ENCODE measurements at places on chromosomes 11 and 22.

DNA sequence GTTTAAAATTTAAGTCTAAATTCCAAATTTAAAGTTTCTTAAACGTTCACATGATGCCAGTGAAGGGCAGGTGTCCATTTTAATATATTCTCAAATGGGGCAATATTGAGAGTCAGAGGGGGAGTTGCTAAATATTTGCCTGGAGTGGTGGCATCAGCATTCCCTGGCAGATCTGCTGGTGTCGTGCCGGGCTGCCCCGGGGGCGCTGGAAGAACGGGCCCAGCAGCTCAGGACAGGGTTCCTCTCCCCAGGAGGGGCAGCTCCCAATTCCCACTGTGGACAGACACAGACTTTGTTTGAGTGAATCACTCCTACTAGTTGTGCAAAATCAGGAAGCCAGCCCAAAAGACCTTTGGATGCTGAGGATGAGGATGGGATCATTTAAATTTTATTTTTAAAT, 468.7 kb upstream of the B3GAT1 start:
- no peaks in the 10 kb centered on the region for H3K36me3 ChIP-seq
- H3K27ac ChIP-seq: no peak overlapping the region
- no peak for DNase-seq
- H3K4me1 ChIP-seq: no peaks in the 10 kb centered on the region

GRCh38 chr22:47748271-47748670, 985.8 kb downstream of the TBC1D22A start:
- no peaks in the 10 kb centered on the region for H3K36me3 ChIP-seq
- no peaks in the 10 kb centered on the region for H3K4me1 ChIP-seq
- no peak for DNase-seq

- H3K4me1 ChIP-seq: no peaks in the 10 kb centered on the region
- H3K36me3 ChIP-seq: no peaks in the 10 kb centered on the region
- no peak overlapping the region for H3K27ac ChIP-seq
- H3K27me3 ChIP-seq: no peaks in the 10 kb centered on the region
- H3K4me3 ChIP-seq: no peak overlapping the region
- no peak for DNase-seq
Observed at GRCh38 chr22:49586244-49586748, 241.4 kb downstream of the BRD1 start.

DNA sequence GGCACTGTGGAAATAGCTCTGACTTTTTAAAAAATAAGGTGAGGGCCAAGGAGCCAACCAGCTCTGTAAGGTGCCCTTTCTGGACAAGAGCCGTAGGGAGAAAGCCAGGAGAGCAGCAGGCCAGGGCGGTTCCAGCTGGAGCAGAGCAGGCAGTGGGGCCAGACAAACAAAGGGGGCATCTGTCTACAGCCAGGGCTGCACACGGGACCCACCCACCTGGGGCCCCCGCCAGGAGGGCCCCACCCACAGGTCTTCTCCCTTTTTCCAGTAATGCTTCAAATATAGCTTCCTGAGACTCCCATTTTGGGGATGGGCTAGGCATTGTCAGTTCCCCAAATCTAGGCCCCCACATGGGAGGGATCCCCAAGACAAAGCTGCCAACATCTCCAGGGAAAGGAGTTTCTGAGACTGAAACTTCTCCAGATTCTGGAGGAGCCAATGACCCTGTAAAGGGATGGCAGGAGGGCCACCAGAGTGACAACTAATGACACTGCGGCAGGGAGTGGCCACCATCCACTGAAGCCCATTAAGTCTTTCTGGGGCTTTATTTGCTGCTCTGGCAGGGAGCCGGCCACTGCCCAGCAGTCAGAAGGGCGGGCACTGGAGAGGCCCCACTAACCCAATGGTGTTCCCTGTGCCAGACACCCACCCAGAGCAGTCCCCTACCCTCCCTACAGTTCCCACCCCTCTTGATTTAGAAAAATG, 1.9 kb downstream of the ZFTA start:
- no peaks in the 10 kb centered on the region for H3K36me3 ChIP-seq
- peaks cover 12% of the 10 kb centered on the region for H3K27me3 ChIP-seq
- no peak for DNase-seq

GRCh38 chr11:65862941-65863888, 3.0 kb downstream of the MUS81 start:
- H3K27me3 ChIP-seq: no peaks in the 10 kb centered on the region
- no peak overlapping the region for H3K4me3 ChIP-seq
- H3K4me1 ChIP-seq: peaks cover 29% of the 10 kb centered on the region

- no peaks in the 10 kb centered on the region for H3K36me3 ChIP-seq
- DNase-seq: no peak
- H3K27me3 ChIP-seq: no peaks in the 10 kb centered on the region
Observed at GRCh38 chr11:101528541-101528940, 55.3 kb downstream of the TRPC6 start.

GRCh38 chr11:20669820-20670684, 666 bp downstream of the NELL1 start:
- no peak overlapping the region for H3K27ac ChIP-seq
- H3K4me1 ChIP-seq: peaks cover 5% of the 10 kb centered on the region
- no peak for DNase-seq

GRCh38 chr11:13949876-13950275, 12.6 kb upstream of the SPON1 start:
- no peaks in the 10 kb centered on the region for H3K36me3 ChIP-seq
- peaks cover 2% of the 10 kb centered on the region for H3K27me3 ChIP-seq
- no peak for DNase-seq
- no peaks in the 10 kb centered on the region for H3K4me1 ChIP-seq
- H3K27ac ChIP-seq: no peak overlapping the region

DNA sequence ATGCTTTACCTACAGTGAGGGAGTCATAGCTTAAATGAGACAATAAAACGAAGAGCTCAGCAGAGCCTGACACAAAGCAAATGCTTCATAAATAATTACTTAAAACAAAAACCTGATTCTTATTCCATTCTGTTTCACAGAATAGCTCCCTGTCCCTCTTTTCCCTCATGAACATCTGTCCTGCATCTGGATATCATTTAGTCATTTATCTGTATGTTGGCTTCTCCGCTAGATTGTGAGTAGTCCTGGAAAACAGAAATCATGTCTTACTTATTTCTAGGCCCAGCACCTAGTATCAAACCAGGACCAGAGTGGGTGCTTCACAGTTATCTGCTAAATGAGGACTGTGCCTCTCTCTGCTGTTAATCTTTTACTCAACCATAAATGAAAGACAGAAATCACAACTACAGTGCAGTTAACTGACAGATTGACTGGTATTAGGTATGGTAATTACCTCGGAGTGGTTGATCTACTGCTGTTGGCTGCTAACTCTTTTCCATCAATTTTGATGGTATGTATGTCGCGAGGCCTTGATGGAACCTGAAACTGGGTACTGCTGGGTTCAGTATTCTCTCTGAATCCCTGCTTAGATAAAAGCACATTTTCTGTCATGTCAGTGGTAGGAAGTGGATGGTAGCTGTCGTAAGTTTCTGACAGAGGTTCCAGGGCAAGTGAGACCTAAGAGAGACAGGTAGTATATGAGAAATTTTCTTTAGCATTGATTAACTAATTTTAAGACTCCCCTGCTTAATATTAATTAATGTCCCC, 31.5 kb downstream of the C2CD3 start:
- no peak overlapping the region for H3K27ac ChIP-seq
- H3K27me3 ChIP-seq: no peaks in the 10 kb centered on the region
- no peaks in the 10 kb centered on the region for H3K4me1 ChIP-seq
- DNase-seq: no peak

GRCh38 chr11:11471201-11471600, 118.2 kb upstream of the CSNK2A3 start:
- H3K36me3 ChIP-seq: no peaks in the 10 kb centered on the region
- no peaks in the 10 kb centered on the region for H3K4me1 ChIP-seq
- no peak for DNase-seq
- no peak overlapping the region for H3K27ac ChIP-seq

DNA sequence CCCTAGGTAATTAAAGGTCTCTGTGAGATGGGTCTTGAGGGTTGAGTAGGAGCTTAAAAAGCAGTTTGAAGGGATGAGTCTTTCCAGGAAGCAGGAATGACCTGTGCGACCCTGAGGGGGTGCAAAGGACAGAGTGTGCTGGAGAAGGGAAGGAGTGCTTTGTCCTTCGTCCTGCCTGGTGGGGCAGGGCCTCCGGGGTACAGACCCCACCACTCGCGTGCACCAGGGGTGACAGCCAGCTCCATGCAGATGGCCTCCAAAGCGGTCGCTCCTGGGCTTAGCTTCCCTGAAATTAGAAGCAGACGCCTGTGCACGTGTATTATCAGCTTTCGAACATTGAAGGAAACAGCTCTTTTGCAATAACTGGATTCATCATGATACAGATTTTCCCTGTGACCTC, 959.8 kb downstream of the BRD1 start:
- no peaks in the 10 kb centered on the region for H3K4me1 ChIP-seq
- no peaks in the 10 kb centered on the region for H3K36me3 ChIP-seq
- no peak overlapping the region for H3K4me3 ChIP-seq
- H3K27ac ChIP-seq: no peak overlapping the region
- DNase-seq: no peak

DNA sequence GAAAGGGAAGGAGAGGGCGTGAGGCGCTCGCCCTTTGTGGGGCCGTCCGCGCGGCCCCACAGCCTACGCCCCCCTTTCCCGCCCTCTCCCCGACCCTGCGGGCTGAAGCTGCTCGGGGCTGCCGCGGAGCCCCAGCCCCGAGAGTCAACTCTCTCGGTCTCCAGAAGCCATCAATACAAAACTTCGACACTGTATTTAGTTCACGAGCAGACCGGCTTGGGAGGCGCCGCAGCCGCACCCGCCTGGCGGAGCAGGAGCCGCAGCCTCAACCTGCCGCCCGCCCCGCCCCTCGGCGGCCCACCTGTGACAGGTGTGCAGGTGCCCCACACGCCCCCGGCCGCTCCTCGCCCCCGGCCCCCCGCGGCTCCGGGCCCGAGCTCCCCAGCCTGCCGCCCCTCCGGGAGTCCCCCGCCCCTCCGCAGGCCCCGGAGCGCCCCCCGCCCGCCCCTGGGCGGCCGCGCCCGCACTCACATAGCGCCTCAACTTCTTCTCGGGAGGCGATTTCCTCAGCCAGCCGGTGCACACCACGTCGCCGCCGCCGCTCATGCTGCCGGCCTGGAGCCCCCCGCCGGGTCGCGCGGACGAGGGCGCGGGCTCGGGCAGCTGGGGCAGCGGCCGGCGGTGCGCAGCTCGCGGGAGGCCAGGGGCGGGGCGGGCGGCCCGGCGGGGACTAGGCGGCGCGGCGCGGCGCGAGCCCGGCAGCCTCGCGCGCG, at the start of gene GAB2:
Gene GAB2, minus strand, starts transcription at position 646 of the 713 bp plus-strand sequence. Its CDS starts 100 bp downstream, at position 546.
- H3K27me3 ChIP-seq: no peaks in the 10 kb centered on the region
- H3K27ac ChIP-seq: peak within 1 kb of the TSS; percentile 69
- peak within 1 kb of the TSS; percentile 73 for H3K4me3 ChIP-seq
- no peaks in the 10 kb centered on the region for H3K36me3 ChIP-seq
- peaks cover 28% of the 10 kb centered on the region for H3K4me1 ChIP-seq
- DNase-seq: no peak

- no peak overlapping the region for H3K27ac ChIP-seq
- H3K36me3 ChIP-seq: no peaks in the 10 kb centered on the region
Observed at GRCh38 chr22:46931881-46932280, 169.4 kb downstream of the TBC1D22A start.

GRCh38 chr11:111549869-111550203, 9.3 kb downstream of the LAYN start:
- no peak overlapping the region for H3K27ac ChIP-seq
- H3K36me3 ChIP-seq: no peaks in the 10 kb centered on the region
- H3K27me3 ChIP-seq: peaks cover 2% of the 10 kb centered on the region
- H3K4me1 ChIP-seq: no peaks in the 10 kb centered on the region

- H3K4me1 ChIP-seq: no peaks in the 10 kb centered on the region
- H3K27me3 ChIP-seq: no peaks in the 10 kb centered on the region
- DNase-seq: no peak
- no peak overlapping the region for H3K27ac ChIP-seq
Observed at GRCh38 chr11:96101146-96101545, 177.2 kb upstream of the MTMR2 start.

DNA sequence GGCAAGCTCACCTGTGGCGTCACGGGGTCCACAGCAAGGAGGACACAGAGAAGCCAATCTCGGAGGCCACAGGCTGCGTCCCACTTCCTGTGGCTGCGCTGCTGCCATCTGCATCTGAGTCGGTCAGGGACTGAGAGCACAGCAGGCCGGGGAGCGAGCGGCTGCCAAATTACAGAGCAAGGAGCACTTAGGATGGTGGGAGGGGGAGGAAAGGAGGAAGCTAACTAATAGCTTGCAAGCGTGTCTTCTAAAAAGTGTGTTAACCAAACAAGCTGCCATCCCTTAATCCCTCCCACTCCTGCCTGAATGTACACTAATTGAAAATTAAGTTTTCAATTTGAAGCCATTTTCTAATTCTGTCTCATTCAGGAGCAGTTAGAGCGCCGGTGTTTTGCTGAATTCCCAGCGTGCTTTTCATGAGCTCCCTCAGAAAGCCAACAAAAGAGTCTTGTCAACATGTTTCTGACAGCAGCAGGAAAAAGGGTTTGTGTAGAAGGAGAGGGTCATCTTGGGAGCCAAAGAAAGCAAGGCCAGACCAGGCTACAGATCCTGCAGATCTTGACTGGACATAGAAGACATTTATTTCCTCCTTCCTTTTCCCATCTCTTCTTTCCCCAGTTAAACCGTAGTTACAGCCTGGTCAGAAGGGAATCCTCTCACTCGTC, 42.4 kb upstream of the API5 start:
- no peak overlapping the region for H3K27ac ChIP-seq
- H3K4me3 ChIP-seq: no peak overlapping the region
- H3K27me3 ChIP-seq: no peaks in the 10 kb centered on the region
- DNase-seq: no peak
- H3K36me3 ChIP-seq: no peaks in the 10 kb centered on the region

DNA sequence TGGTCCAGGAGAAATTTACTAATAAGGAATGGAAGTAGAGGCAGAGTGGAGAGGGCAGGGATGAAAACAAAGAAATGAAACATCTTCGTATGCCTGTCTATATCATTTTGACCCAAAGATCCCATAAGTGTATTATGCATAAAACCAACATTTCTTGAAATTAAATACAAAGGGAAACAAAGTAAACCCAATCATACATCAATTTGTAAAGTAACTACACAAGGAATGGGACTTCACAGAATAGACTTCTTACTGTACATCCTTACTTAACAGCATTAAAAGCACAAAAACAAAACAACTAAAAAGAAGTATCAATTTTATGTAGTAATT, 253.6 kb upstream of the CCDC179 start:
- no peak for DNase-seq
- H3K27ac ChIP-seq: no peak overlapping the region
- no peaks in the 10 kb centered on the region for H3K36me3 ChIP-seq
- no peaks in the 10 kb centered on the region for H3K27me3 ChIP-seq
- no peak overlapping the region for H3K4me3 ChIP-seq

DNA sequence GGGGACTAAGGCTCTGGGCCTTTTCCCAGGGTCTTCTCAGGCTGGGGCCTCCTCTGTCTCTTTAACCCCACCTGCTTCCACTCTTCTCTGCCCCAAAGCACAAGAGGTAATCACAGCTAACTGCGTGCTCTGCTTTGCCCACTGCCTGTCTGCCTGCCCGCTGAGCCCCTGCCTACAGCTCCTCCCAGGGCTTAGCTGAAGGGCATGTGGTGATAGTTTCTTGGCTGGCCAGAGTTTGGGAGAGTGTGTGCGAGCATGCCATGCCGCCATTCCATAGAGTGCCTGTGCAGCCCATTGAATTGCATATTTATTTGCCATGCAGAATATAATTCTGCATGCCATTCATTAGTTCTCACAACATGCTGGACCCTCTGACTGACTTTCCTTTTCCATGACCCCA, 32.5 kb downstream of the PHLDB1 start:
- DNase-seq: no peak
- no peaks in the 10 kb centered on the region for H3K36me3 ChIP-seq
- no peak overlapping the region for H3K27ac ChIP-seq

Measured in natural killer cell (primary cell).